Fibroblast of skin of right biceps (primary cell): ENCODE measurements at places on chromosomes 1 and 21.

DNA sequence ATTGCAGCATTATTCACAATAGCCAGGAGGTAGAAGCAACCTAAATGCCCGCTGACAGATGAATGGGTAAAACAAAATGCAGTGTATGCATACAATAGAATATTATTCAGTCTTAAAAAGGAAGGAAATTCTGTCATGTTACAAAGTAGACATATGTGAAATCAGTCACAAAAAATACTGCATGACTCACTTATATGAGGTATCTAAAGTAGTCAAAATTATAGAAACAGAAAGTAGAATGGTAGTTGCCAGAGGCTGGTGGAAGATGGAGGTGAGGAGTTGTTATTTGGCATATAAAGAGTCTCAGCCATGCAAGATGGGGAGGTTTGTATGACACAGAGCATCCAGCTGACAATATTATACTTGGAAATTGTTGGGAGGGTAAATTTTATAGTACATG, 43.0 kb upstream of the EGLN1 start:
- no peak for DNase-seq

- no peak for DNase-seq
These were observed 40.9 kb downstream of the FCRL3 start for GRCh38 chr1:157659576-157660247.

- DNase-seq, result no peak
These were observed 3.7 kb downstream of the PFKL start for GRCh38 chr21:44303490-44303981.

DNA sequence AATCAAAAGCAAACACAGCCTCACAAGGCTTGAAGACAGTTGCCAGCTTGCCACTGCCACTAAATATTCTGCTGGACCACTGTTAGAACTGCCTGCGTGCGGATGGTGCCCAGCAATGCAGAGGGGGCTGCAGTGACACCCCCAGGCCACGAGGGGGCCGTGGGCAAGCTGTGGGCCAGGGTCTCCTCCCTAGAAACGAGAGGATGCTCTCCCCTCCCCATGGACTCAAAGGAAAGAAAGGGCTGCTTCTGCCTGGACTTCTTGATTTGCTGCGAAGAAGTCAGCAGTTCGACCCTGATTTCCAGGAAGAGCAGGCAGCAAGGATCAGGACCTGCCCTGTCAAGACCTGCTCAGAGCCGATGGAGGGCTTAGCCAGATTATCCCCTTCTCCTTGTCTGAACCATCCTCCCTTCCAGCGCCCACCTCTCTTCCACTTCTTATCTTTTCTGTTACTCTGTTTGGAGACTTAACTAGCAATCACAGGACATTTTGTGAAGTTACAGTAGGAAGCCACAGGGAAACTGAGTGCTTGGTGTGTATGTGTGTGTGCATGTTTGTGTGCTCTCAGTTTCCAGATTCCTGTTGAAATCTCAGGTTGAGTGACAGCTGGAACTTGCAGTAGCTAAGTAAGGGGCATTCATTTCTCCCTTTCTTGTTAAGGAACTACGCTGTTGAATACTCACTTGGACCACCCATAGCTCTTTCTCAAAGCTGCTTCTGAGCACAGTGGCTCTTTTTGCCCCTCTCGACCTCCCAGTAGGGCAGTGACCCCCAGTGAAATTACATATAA, 2.7 kb downstream of the MAN1C1 start:
- DNase-seq, result no peak

- DNase-seq, result no peak
These were observed 39.7 kb upstream of the RUNX3 start for GRCh38 chr1:24969596-24970398.

GRCh38 chr21:45373991-45374816, 30.8 kb upstream of the COL18A1 start:
- DNase-seq, result no peak

DNA sequence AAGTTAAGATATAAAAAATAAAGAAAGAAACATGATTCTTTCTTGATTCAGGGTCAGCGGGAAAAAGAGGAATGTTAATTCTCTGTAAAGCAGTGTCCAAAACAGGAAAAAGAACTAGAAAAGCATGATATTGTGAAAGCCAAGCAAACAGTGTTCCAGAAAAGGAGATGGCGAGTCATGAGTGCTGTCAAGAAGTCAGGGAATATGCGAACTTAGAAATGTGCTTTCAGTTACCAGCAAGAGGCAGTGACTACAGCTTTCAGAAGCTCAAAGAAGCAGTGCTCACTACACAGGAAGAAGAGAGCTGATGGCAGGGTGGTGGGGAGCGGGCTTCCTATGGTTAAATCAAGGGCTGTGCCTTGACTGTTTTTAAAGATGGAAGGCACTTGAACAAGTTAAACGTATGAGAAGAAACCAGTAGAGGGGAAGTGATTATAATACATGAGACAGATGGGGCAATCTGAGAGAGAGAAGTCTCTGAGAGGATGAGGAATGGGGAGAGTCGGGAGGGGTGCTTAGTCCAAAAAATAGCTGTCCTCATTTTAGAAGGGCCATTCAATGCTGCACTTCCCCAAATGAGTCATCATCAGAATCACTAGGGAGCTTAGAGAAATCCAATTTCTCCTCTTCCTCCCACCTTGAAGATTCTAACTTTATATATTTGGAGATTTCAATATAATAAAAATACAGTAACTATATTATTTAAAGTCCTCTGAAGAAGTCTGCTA, 90.4 kb downstream of the KCNK1 start:
- DNase-seq, result peak; percentile 32

DNA sequence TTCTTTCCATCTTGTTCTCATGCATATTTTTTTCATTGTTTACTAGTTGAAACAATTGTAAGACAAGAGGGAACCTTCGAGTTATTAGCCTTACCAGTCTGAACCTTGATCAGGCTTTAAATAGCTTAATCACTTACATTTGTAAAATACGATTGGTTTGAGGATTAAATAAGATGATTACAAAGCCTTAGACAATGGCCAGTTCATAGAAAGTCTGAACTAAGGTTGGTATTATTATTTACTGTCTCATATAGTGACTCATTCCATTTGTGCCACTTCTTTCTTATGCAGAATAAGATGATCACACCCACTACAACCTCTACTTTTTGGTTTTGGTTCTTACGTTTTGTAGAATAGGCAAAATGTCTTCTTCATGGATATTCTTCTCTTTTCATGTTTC, 94.1 kb downstream of the RPE65 start:
- DNase-seq, result no peak

DNA sequence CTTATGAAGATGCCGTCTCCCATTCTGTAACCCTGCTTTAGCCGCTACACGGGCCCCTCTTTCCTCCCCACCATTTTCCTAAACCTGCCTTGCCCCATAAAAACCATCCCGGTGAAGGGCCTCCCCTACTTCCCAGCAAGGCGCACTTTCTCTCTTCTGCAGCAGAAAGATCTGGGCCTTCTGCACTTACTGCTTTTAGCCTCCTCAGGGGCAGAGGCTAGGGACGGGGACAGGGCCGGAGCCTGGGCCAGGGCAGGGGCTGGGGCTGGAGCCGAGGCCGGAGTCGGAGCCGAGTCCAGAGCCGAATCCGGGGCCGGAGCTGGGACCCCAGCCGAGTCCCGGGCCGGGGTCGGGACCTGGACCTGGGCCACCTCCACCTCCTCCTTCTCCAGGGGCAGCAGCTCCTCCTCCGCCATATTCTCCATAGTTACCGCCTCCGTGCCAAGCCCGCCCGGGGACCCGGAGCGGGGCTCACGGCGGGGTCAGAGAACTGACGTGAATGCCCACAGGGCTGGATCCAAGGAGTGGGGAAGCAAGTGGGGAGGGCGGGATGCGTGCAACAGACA, 382 bp downstream of the TRMT1L start:
- DNase-seq, result peak; percentile 21

GRCh38 chr1:70504176-70504820, 93.2 kb downstream of the CTH start:
- peak; percentile 78 for DNase-seq

- DNase-seq, result no peak
These were observed 119.9 kb upstream of the F3 start for GRCh38 chr1:94661431-94661932.

GRCh38 chr1:47675047-47675675, 237.3 kb downstream of the FOXD2 start:
- DNase-seq, result no peak

GRCh38 chr1:214747050-214747635, 144.1 kb downstream of the CENPF start:
- DNase-seq, result peak; percentile 40

DNA sequence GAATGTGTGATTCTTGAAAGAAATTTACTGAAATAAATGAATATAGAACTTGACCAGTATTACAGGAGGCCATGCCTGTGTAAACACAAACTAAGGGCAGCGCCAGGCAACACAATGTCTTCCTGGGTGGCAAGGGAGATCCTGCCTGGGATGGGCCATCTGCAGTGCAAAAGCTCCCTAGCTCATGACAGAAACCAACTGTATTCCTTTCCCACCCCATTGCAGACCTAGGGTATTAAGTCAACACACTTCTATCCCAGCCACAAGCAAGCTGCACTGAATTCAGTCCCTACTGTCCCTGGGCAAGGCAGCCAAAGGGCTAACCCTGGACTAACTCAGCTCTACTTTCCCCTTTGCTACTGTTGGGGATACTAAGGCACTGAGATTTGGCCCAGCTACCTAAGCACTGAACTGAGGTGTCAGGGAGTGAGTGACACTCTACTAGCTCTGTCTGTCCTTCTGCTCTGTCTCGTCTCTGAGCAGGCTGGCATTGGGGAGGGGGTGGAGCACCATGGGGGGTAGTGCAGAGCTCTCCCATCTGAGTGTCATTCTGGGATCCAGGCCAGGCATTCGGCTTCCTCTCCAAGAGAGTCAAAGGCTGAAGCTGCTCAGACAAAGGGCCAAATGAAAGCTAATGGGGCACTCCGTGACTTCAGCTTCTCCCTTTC, 2.5 kb downstream of the INKA2 start:
- peak; percentile 70 for DNase-seq

GRCh38 chr21:33136847-33137502, 67.0 kb downstream of the OLIG1 start:
- no peak for DNase-seq
